ENCODE measurements at places on chromosomes 2 and 18.

GRCh38 chr2:12857891-12858290 is 141.2 kb downstream of the TRIB2 start:
- DNase-seq = no peak

- DNase-seq = no peak
Measured at GRCh38 chr2:141766225-141766624, 364.6 kb downstream of the LRP1B start.

- DNase-seq = no peak
Measured at GRCh38 chr2:175877845-175878544, 124.1 kb downstream of the LNPK start.

GRCh38 chr2:73205611-73206010 is 3.2 kb downstream of the NOTO start:
- DNase-seq = no peak

GRCh38 chr2:240570531-240571313 is 2.4 kb downstream of the RNPEPL1 start:
- no peak for DNase-seq

DNA sequence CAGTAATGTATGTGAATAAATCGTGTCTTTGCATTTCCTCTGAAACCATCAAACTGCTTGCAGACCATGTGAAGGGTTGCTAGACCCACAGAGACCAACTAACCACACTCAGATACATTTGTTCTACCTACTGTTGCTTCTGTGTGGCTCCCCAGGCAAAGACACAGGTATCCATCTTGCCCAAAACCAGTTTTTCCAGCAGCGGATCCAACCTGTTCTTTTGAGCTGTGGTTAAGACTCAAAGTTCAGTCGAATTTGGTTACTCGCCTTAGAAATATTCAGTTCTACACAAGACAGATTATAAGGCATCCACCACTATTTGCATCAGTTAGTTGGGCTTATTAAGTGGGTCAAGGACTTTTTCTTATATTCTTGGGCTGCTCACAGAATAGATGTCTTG is 276.2 kb upstream of the EPHA4 start:
- no peak for DNase-seq

DNA sequence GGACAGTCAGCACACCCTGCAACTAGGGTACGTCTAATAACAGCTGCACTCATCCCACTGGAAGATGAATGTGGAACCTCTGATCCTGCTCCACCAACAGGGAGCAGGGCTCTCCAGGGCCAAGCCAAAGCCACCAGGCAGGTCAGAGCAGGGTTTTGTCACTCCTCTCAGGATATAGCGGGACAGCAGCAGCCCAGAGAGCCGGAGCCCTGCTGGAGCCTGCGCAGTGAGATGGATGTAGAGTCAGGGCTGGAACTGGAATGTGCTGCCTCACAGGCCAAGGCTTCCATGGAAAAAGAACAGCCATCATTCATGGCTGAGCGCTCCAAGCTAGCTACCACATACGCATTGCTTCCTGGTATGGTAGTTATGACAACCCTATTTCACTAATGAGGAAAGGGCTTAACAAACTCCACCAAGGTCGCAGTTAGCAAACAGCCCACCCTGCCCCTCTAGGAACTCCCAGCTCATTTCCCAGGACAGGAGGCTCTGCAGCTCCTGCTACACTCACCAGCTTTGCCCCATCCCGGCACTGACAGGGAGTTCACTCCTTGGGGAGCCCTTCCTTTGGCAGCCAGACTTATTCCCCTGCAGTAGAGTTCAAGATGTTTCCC is 85.2 kb downstream of the HS1BP3 start:
- no peak for DNase-seq

GRCh38 chr18:68733707-68734106 is 18.8 kb upstream of the TMX3 start:
- no peak for DNase-seq

- no peak for DNase-seq
Measured at GRCh38 chr2:14082640-14083039, 549.9 kb upstream of the LRATD1 start.

DNA sequence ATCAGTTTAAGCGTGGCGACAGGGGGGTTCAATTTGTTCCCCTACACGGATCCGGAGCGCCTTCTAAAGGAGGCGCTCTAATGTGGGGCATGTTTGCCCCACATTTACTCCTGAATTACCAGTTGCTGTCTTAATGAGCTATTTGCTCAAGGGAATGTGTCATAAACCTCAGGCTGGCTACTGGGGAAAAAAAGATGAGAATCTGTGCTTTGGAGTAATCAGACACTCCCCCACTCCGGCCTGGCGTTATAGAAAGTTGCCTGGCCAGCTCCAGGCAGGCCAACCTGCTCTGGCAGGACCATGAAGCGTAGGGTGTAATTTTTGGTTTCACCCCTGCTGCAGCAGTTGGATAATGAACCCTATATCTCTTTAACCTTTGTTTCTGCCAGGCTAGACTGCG is 31.0 kb upstream of the MAP3K20 start:
- DNase-seq = no peak

DNA sequence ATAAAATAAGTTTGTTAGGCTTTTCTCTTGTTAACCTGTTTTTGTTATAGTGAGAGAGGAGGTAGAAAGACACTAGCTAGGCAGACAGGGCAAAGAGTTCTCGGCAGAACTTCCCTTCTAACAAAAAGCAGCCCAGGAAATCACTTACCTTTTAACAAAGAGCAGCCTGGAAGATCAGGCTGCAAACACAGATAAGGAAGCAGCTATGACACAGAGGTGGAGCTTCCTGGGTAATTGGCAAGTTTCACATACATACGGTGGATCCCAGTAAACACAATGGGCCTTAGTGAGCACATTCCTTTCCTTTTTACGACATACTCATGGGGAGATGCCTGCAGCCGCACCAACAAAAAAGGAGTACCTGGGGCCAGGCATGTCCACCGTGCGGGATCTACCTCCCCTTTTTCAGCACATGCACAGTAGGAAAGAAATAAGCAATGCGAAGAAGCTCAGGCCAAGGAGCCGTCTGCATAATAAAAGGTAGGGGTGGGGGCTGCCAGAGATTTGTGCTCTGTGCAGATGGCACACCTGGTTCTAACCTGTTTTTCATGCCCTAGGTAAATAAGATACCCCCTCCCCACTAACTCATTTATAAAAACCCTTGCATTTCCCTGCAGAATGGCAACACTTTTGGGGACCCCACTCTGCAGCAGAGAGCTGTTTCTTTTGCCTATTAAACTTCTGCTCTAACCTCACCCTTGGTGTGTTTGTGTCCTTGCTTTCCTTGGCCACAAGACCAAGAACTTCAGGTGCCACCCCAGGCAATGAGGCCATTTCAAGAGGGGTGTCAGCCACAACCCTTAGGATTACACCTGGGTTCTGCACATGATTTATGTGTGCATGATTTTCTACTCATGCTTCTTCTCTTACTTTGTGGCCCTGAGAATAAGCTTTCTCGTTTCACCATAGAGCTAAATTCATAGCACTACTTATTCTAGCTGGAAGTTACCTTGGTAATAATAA is 26.5 kb downstream of the MDH1 start:
- DNase-seq = peak; percentile 55

DNA sequence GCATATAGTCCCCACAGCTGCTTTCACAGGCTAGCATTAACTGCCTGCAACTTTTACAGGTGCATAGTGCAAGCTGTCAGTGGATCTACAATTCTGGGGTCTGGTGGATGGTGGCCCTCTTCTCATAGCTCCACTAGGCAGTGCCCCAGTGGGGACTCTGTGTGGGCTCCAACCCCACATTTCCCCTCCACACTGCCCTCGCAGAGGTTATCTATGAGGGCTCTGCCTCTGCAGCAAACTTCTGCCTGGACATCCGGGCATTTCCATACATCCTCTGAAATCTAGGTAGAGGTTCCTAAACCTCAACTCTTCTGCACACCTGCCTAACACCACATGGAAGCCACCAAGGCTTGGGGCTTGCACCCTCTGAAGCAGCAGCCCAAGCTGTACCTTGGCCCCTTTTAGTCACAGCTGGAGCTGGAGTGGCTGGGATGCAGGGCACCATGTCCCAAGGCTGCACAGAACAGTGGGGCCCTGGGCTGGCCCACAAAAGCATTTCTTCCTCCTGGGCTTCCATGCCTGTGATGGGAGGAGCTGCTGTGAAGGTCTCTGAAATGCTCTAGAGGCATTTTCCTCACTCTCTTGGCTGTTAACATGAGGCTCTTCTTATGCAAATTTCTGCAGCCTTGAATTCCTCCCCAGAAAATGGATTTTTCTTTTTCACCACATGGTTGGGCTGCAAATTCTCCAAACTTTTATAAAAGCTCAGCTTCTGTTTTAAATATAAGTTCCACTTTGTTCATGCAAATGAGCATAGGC is 59.3 kb downstream of the KDM3A start:
- DNase-seq = no peak

- DNase-seq = no peak
Measured at GRCh38 chr2:64608867-64609226, 44.9 kb downstream of the SERTAD2 start.

GRCh38 chr2:215604606-215605005 is 168.7 kb upstream of the FN1 start:
- DNase-seq = no peak

DNA sequence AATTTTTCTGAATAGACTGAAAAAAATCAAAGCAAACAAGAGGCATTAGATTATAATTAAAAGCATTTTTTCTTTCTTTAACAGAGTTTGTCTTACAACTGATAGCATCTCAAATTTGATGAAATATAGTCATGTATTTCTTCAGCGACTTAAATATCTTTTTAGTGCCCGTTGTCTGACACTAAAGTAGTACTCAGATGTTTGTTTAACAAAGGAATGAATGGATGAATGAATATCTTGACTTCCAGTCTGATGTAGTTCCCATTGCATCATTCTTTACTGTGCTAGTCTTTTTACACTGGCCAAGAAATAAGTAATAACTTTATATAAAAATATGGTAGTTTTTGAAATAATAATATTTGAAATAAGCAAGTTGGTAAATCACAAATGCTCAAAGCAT is 111.1 kb downstream of the TTC27 start:
- no peak for DNase-seq

GRCh38 chr18:59466980-59467379 is 107.9 kb upstream of the LMAN1 start:
- no peak for DNase-seq

GRCh38 chr2:20225294-20226151 is 593 bp upstream of the SDC1 start:
- no peak for DNase-seq

- DNase-seq = no peak
Measured at GRCh38 chr2:64017811-64018700, 1.2 kb downstream of the VPS54 start.

- DNase-seq = peak; percentile 5
Measured at GRCh38 chr2:3254442-3254941, 123.1 kb downstream of the EIPR1 start.

- DNase-seq = no peak
Measured at GRCh38 chr2:172281648-172282570, 145.5 kb upstream of the ITGA6 start.

DNA sequence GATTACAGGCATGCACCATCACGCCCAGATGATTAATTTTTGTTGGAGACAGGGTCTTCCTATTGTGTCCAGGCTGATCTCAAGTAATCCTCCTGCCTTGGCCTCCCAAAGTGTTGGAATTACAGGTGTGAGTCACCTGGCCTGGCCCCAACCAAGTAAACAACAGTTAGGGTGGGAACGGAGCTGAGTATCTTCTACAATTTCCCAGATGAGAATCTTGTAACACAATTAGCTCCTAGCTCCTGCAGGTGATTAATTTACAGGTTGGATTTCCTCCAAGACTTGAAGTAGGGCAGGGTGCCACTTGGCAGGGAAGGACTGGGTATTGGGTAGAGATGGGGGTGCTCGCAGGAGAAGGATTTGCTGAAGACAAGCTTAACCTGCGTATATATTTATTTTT is 17.8 kb downstream of the NLRC4 start:
- no peak for DNase-seq

DNA sequence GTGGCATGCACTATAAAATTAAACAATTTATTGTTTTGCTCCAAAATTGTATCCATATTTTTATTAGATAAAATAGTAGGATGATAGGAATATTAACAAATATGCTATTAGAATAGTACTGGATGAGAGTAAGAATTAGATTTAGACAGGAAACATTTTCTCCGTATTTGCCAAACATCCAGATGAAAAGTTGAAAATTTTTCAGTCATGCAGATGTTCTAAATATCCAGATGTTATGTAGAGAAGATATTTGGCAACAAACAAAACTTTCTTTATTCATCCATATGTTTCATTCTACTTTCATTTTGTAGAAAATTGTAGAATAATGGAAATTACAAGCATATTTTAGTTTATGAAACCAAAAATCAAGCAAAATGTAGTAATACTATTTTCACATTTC is 45.2 kb upstream of the NEUROD1 start:
- DNase-seq = no peak

GRCh38 chr2:116917196-116917595 is 897.3 kb upstream of the DDX18 start:
- no peak for DNase-seq

- DNase-seq = no peak
Measured at GRCh38 chr2:25586726-25587144, 86.6 kb downstream of the DTNB start.

- no peak for DNase-seq
Measured at GRCh38 chr2:184137955-184138354, 460.4 kb upstream of the ZNF804A start.

DNA sequence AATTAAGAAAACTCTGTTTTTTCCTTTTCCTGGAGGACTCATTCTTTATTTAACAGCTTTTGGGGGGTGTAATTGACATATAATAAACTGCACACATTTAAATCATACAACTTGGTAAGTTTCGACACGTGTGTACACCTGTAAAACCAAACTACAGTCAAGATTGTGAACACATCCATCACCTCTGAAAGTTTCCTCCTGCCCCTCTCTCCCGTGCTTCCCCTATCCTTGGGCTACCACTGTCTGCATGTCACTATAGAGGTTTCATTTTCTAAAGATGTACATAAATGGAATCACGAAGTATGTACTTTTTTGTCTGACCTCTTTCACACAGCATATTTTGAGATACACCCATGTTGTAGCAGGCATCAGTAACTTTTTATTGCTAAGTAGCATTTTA is 100.0 kb downstream of the BIN1 start:
- no peak for DNase-seq

Data from ecto neural progenitor cell (in vitro differentiated cells).